NCI-H460 (cell line): ENCODE measurements at places on chromosomes 7 and 10. TPM values are rescaled to one million over a fixed set of nuclear protein-coding genes. Genes with fewer than 3 reads are reported as not detected.

The GHRHR gene
- not detected in 2 replicates for total RNA-seq

DNA sequence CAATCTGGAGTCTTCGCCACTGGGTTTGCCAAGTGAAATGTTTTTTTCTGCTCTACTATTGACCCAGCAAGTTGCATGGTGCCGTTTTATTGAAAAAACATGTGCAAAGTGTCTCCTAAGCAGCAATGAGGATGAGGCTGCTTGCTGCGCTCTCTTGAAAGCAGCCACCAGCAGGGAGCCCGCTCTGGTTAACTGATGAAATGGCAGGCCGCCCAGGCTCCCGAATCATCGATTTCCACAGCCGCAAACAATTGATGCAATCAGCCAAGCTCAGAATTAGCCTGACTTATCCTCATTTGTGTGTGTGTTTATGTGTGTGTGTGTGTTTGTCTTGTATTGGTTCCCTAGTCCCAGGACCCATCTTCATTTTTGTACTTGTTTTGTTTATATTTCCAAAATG lies 22.2 kb upstream of the LYZL1 start:
- DNase-seq: no peak

DNA sequence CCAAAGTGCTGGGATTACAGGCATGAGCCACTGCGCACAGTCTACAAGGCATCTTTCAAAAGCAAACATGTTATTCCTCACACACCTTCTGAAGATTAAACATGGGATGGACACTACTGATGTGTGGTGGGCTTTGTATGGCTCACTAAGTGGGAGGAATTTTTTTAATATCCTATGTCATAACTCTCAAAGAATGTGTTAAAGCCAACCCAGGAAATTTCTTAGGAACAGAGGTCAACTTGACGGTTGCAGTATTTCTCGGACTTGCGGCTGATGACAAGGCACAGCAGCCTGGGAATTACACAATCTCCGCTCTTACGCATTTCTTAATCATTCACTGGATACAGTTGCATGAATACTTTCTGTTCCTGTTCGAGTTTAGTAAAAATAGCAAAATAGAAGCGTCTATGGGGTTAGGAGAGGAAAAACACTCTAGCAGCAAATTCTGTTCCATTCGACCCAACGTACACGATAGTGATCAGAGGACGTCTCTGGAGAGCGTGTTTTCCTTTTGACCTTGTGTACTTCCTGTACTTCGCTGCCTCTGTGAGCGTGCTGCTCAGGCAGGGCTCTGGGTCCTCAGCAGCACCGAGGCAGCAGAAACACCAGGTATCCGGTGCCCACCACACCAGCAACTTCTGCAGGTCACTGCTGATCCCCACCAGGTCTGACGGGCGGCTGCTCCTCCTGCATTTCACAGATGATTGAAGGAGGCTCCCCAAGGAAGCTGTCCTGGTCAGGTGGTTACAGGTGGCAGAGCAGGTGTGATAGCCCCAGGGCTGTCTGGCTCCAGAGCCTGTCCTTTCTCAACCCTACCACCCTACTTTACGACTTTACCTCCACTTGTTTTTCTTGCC lies 26.4 kb upstream of the SRGN start:
- peak; percentile 97 for DNase-seq

DNA sequence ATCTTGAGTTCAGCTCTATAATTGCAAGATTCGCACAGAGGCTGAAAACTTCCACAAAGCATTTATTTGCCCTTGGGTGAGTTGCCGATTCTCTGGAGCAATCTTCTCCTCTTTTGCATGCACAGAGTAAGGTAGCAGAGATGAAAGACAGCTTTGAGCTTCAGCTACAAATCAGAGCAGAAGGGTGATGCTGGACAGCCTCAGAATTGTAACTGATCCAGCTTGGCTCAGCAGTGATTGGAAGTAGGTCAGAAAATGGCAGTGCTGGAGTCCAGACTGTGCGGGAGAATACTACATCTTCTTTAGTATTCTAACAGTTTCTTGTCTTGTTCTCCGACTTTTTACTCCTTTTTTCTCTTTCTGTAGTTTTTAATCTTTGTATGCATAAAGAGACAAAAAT lies 55.4 kb upstream of the CDC14C start:
- DNase-seq: no peak

DNA sequence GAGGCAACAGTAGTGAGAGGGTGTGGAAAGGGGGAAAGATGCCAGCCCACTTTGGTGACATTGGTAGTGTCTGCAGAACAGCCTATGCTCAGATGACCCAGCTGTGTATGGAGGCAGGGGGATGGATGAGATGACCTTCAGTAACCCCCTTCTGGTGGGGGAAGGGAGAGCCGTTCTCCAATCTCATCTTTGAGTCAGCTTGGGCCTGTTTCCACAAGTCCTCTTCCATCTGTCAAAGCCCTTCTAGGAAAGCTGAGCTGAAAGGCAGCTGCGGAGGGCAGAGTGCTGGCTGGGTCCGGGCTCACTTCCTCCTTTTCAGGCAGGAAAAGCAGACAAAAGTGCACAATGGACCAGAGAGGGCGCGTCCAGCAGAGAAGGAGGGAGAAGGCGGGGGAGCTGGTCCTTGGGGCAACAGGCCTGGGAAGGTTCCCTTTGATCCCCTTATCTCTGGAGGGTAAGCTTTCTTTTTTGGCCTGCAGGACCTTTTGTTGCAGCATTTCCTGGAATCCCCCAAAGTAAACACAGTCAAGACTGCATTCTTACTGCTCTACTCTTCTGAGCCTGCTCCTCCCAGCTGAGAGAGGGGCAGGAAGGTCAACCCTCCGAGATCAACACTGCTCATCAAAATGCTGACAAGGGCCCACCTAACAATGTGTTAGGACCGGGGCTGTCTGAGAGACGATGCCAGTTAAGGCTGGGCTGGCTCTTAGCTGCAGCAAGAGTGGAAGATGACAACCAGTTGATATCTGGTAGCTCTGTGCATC lies 1.2 kb upstream of the LRMDA start:
- DNase-seq: no peak

DNA sequence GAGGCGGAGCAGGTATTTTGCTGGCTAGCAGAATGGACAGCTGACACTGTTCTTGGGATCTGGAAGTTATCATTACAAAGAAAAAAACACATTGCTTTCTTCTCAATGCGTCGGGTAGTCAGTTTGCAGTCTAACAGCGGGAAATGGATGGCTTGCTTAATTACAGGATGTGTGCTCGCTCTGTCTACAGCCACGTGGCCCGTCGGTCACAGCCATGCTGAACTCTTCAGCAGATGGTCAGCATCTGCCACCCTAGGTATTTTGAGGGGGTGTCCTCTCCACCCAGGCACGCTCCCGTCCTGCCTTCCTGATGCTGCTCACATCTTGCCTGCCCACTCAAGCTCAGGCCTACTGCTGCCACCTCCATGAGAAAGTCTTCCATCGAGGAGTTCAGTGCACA lies 20.4 kb upstream of the INMT start:
- no peak for DNase-seq

GRCh38 chr10:72353028-72353964 lies 1.4 kb downstream of the DNAJB12 start:
- no peak for DNase-seq

DNA sequence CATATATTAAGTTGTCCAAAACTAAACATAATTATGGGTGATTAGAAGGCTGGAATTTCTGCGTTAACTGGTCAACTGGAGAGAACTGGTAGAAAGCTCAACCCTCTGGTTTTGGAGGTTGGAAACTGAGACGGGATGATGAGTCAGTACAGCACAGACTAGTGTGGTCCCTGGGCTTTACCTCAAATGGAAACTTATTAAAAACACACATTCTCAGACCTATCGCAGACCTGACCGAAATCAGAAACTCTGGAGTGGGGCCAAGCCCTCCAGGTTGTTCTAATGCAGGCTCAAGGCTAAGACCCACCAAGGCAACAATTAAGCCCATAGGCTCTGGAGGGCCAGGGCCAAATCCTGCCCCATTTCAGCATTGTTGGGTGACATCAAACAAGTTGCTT lies 136.9 kb downstream of the KCNMA1 start:
- no peak for DNase-seq

GRCh38 chr10:9172276-9172675 lies 1117.8 kb downstream of the GATA3 start:
- no peak for DNase-seq

GRCh38 chr10:59287587-59288255 lies 74.6 kb downstream of the FAM13C start:
- no peak for DNase-seq

The EEF1AKMT2 gene
- total RNA-seq: 44.3 and 44.7 TPM in 2 replicates

DNA sequence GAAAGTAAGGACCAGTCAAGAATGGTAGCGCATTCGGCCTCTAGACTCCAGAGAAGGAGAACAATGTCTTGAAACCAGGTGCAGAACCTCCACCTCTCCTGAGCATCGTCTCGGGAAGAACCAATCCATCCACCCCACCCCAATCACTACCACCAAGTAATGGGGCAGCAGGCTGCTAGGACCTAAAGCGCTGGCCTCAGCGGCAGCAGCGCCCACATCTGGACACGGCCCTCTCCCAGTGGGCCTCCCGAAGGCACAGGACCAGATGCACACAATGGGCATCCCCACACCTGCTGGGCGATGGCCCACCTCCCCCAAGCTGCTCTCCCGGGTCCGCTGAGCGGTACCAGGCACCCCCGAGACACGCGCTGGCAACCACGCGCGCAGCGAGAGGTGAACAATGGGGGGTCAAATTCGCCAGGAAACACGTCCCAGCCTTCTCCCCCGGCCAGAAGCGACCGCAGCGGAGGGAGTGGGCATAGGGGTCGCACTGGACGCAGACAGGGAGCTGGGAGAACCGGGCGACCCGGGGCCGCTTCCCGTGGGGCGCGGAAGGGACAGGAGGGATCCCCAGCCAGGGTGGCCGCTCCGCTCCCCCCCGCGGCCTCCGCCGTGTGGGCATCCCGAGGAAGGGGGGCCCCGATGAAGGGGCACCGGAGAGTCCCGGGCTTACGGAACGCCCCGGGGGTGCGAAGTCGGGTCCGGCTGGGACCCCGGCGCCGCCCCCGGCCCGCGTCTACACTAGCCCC lies 506 bp downstream of the CTTNBP2 start:
- no peak for DNase-seq

GRCh38 chr7:92655346-92655884 lies 65.2 kb upstream of the FAM133B start:
- DNase-seq: no peak

GRCh38 chr10:71143170-71143569 lies 69.2 kb upstream of the UNC5B start:
- DNase-seq: no peak

GRCh38 chr7:87058744-87059524 lies 520 bp downstream of the ELAPOR2 start:
- no peak for DNase-seq

DNA sequence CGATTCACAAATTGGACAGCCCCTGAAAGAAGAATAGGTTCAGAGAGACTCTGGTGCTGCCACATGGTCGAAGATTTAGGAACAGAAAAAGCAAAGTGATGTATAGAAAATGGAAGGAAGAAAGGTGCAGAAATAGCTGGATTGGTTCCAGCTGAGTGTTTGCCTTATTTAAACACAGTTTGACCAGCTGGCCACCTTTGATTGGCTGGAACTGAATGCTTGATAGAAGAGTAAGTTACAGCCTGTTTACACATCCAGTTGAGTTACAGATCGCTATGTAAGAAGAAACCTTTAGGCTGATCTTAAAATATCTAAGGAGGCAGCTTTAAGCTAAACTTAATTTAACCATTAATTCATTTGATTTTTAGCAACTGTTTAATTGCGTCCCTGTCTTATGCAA lies 40.3 kb upstream of the KAT6B start:
- no peak for DNase-seq

DNA sequence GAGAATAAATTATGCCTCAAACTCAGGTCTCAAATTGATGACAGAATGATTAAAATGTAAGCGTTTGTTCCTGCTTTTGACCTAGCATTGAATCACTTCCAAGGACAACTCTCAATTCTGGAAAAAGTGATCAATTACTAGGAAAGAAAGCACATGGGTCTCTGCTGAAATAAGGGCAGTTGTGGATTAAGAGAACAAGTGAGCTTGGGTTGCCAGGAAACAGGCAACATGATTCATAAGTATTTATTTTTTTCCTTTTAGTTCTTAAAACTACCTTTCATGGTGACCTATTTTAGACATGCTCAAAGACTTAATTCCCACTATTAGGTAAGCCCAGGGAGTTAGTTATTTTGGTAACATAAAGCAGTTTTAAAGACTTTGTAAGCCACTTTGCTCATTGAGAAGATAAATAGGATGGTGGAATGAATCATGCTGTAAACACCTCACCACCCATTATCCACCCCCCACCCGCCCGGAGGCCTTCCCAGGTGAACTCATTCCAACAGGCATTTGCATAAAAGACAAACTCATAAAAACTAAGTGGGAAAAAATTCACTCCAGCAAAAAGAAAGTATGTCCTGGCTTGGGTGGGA lies 728.3 kb downstream of the SORCS1 start:
- no peak for DNase-seq

DNA sequence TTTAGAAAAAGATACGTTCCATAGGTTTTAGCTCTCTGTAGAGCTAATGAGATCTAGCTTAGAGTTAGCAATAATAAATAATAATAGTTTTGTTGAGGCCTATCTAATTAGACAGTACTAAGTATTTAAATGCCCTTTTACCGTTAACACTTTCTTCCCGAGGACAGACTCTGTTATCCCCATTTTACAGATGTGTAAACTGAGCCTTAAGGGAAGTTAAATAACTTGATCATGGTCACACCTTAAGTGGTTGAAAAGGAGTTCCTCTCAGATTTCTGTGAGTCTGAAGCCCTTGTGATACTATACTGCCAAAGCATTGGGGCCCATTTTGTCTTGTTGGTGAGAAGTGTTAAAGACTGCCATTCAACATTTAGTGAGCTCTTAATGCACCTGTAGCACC lies 61.6 kb downstream of the CYP51A1 start:
- no peak for DNase-seq

DNA sequence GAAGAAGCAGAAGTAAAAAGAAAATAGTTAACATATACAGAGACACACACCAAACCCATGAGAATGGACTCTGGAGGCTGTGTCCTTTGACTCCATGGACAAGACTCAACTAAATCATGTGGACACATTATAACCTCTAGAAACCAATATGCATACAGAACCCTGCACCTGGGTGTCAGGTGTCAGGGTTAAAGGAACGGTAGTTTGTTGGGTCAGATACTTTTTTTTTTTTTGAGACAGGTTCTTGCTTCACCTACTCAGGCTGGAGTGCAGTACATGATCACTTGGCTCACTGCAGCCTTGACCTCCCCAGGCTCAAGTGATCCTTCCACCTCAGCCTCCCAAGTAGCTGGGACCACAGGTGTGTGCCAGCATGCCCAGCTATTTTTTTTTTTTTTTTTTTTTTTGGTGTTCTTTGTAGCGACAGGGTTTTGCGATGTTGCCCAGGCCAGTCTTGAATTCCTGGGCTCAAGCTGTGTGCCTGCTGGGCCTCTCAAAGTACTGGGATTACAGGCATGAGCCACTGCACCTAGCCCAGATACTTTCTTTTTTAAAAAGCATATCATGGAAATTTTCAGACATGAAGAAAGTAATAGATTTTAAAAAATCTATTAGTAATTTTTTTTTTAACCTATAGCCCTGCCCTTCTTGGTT lies 31.3 kb downstream of the GALNT11 start:
- no peak for DNase-seq

GRCh38 chr7:83921941-83922607 lies 272.5 kb downstream of the SEMA3A start:
- no peak for DNase-seq

GRCh38 chr10:94963901-94964300 lies 25.4 kb downstream of the CYP2C9 start:
- peak; percentile 17 for DNase-seq

- DNase-seq: no peak
These were observed 231.3 kb upstream of the MKLN1 start for GRCh38 chr7:131096267-131096927.

The PTN gene
- total RNA-seq: 0.12 TPM in 1 of 2 replicates, not detected in the other

- DNase-seq: no peak
These were observed 16.4 kb downstream of the GARIN1A start for GRCh38 chr7:128688492-128688891.

The SLF2 gene
- 24.9 and 26.1 TPM in 2 replicates for total RNA-seq

- no peak for DNase-seq
These were observed 164.3 kb upstream of the TCERG1L start for GRCh38 chr10:131475803-131476202.

The DCLRE1C gene
- total RNA-seq: 7.3 and 8.0 TPM in 2 replicates
